ENCODE measurements at places on chromosomes 2 and 18.

GRCh38 chr2:181138816-181139215 is 158.4 kb downstream of the UBE2E3 start:
- H3K4me1 ChIP-seq = no peaks in the 10 kb centered on the region
- no peak for DNase-seq
- no peaks in the 10 kb centered on the region for H3K36me3 ChIP-seq
- no peak overlapping the region for H3K4me3 ChIP-seq
- H3K27me3 ChIP-seq = no peaks in the 10 kb centered on the region

GRCh38 chr2:199070322-199070949 is 387.3 kb downstream of the SATB2 start:
- no peak overlapping the region for H3K4me3 ChIP-seq
- H3K27me3 ChIP-seq = no peaks in the 10 kb centered on the region
- no peak for DNase-seq
- no peak overlapping the region for H3K27ac ChIP-seq
- no peaks in the 10 kb centered on the region for H3K4me1 ChIP-seq
- H3K36me3 ChIP-seq = no peaks in the 10 kb centered on the region

DNA sequence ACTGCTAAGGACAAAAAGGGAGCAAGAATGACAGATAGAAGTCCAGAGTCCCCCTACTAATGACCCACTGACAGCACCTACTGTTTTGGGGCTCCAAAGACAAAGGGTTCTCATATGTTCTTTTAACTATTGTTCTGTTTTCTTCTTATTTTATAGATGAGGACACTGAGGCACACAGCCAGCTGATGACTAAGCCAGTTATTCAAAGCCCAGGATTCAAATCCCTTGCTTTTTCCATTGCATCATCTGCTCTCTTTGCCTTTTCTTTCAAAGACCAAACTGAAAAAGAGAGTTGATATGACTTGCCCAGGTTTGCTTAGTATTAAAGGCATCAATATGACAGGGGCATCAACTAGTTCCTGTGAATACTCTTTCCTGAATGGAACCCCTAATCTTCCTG is 299.8 kb downstream of the LRATD1 start:
- no peak overlapping the region for H3K27ac ChIP-seq
- no peaks in the 10 kb centered on the region for H3K36me3 ChIP-seq
- no peak overlapping the region for H3K4me3 ChIP-seq
- no peaks in the 10 kb centered on the region for H3K4me1 ChIP-seq
- H3K27me3 ChIP-seq = no peaks in the 10 kb centered on the region

- H3K4me1 ChIP-seq = no peaks in the 10 kb centered on the region
- no peaks in the 10 kb centered on the region for H3K27me3 ChIP-seq
- no peak for DNase-seq
- H3K4me3 ChIP-seq = no peak overlapping the region
Observed at GRCh38 chr2:18987592-18988073, 370.8 kb downstream of the OSR1 start.
